ENCODE measurements at places on chromosomes 11 and 22.

DNA sequence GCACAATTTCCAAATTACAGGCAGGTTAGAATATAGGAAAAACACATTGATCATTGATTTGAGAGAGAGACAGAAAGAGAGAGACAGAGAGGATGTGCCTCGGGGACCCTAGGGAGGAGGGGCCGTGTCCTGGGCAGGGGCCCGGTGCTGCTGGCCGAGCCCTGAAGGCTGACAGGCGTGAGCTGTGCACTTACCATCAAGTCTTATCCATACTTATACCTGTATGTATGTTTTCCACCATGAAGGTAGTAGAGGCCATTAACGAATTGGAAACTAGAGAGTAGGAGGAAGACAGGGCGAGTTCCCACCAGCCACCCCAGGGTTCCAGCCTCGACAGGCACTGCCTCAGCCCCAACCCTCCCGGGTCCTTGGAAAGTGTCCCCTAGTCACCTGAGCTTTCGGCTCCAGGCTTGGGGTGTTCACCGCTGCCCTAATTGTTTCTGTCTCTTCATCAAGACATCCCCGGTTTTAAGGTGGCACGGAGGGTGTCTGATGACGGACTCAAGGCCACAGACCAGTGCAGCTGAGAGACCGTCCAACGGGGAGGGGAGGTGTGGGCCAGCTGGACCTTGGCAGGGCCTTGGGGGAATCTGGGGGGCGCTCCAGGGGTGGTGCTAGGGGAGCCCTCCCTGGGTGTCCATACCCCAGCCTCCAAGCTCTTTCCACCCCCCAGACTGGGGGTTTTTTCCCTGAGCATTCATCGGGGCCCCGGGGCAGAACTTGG lies 431.3 kb downstream of the TBC1D22A start:
- DNase-seq = no peak

GRCh38 chr11:27193434-27194225 lies 153.0 kb downstream of the BBOX1 start:
- no peak for DNase-seq

- no peak for DNase-seq
Measured at GRCh38 chr22:35445933-35446332, 46.0 kb downstream of the MCM5 start.

GRCh38 chr11:71962428-71963038 lies 33.7 kb downstream of the RNF121 start:
- DNase-seq = no peak

GRCh38 chr22:29798318-29798717 lies 31.1 kb downstream of the UQCR10 start:
- DNase-seq = no peak

- no peak for DNase-seq
Measured at GRCh38 chr11:12329797-12330196, 47.6 kb upstream of the PARVA start.

DNA sequence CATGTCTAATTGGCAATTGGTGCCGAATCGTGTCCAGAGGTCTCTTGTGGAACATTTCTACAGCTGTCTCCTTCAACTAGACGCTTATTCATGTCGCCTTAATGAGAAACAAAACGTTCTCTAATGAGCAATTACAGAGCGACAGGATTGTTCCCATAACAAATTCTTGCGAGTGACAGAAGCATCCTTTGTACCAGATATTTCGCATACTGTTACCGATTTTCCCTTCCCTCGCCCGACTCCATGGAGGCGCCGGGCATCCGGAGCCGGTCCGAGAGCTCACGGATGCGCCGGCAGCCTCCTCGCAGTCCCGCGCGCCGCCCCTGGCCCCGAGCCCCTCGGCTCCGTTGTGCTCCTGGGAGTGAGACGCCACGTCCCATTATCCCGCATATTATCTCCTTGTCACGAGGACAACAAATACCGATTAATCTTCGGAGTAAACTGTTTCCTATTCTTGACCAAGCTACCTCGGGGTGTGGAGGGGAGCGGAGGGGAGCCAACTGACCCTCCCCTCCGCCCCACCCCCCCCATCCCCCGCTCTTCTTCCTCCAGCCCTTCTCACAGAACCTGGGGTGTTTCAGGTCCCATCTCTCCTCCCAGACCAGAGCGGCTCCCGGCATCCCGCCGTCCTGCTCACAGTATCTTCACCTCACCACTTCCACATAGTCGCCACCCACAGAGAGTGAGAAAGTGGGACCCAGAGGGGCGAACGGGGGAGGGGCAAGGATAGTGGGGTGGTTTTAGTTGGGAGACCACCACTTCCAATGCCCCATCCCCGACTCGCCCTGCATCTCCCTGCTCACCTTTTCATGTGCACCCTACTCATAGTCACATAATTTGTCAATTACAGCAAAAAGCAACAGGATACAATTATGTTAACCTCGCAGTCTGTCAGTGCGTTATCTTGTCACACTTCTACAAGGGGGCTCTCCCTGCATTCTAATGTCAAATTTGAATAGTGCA lies 11.4 kb downstream of the PAX6 start:
- DNase-seq = no peak

- no peak for DNase-seq
Measured at GRCh38 chr11:75311858-75312288, 39.6 kb downstream of the ARRB1 start.

GRCh38 chr22:43828998-43829782 lies 17.1 kb upstream of the EFCAB6 start:
- no peak for DNase-seq

- no peak for DNase-seq
Measured at GRCh38 chr11:133560472-133560855, 28.2 kb upstream of the OPCML start.

GRCh38 chr22:46259374-46259773 lies 3.8 kb downstream of the PKDREJ start:
- DNase-seq = no peak

GRCh38 chr11:124823512-124824376 lies 23.5 kb upstream of the MSANTD2 start:
- no peak for DNase-seq

DNA sequence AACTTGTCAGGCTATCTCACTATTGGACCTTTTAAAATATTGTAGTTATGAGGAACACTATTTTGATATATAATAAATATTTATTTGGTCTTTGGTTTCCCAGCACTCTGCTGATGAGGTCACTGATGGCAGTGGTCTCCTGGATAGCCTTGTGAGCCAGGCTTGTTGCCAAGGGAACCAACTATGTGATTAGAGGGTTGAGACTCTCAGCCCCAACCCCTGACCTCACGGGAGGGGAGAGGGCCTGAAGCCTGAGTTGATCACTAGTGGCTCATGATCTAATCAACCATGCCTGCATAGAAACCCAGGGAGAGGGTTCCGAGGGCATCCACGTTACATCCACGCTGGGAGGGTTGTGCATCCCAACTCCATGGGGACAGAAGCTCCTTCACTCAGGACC lies 10.8 kb downstream of the PANX1 start:
- DNase-seq = no peak

DNA sequence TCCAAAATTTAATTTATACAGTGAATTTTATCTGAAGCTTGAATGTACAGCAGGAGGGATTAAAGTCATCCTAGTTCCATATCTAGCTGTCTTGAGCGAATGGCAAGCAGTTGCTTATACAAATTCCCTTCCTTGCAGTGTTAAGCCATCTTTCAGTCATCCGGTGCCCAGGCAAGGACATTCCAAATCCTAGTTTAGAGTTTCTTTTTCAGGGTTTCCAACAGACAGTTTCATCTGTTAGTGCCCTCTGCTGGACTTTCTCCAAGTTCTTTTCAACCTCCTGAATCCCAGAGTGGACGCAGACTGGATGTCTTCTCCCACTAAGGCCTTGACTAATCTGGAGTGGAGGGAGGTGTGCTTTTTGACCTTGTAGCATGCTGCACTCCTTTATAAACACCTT lies 45.4 kb downstream of the GRAMD1B start:
- no peak for DNase-seq

GRCh38 chr22:50727678-50728522 lies 10.1 kb upstream of the ACR start:
- no peak for DNase-seq

GRCh38 chr11:43868852-43869567 lies 11.6 kb upstream of the ALKBH3 start:
- DNase-seq = peak; percentile 12

- no peak for DNase-seq
Measured at GRCh38 chr11:82043316-82043715, 690.3 kb downstream of the FAM181B start.

- no peak for DNase-seq
Measured at GRCh38 chr11:63918507-63919191, 1.7 kb upstream of the RCOR2 start.

GRCh38 chr11:68036141-68036716 lies 2.6 kb upstream of the TCIRG1 start:
- no peak for DNase-seq

DNA sequence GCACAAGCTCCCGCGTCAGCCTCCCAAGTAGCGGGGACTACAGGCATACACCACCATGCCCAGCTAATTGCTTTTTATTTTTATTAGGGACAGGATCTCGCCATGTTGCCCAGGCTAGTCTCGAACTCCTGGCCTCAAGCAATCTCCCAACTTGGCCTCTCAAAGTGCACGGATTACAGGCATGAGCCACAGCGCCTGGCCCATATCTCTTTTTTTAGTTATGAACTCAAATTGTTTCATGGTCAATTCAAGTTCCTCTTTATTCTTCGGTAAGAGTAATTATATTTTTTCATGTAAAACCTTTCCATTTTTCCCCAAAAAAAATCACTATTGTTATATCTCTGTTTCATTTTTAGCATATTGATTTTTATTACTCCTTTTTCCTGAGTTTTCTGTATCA lies 25.5 kb downstream of the FCHSD2 start:
- no peak for DNase-seq

- no peak for DNase-seq
Measured at GRCh38 chr22:39318507-39319283, 728 bp downstream of the RPL3 start.

DNA sequence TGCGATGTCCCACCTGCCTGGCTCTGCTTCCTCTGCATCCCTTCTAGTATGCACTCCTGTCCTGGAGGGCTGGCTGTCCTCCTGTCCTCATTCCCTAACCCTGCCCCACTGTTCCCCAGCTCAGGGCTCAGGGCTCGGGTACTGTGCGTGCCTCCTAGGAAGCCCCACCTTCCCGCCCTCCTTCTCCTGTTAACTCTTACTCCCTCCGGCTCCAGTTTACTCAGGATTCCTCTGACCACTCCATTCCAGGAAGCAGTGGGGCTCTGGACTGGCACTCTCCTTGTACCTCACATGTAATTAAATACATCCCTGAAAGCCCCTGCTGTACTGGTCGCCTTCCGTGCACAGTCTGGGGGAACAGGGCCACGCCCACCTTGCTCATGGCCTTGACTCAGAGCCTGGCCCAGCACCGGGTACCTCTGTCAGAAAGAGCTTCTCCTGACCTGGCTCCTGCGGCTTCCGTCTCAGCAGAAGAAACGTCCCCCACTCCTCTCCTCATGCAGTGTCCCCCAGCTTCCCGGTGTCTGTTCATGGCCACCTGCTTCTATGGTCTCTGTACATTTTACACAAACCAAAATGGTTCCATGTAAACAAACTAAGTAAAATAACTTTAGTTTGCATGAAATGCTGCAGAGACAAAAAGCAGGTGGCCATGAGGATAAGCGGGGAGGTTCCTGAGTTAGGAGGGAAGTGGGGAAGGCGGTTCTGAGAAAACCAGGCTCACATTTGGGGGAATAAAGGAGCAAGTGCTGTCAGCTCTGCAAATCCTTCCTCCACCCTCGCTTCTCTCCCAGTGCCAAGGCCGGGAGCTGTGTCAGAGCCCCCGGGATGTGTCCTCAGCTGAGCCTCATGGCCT lies 445.9 kb downstream of the BRD1 start:
- DNase-seq = no peak

DNA sequence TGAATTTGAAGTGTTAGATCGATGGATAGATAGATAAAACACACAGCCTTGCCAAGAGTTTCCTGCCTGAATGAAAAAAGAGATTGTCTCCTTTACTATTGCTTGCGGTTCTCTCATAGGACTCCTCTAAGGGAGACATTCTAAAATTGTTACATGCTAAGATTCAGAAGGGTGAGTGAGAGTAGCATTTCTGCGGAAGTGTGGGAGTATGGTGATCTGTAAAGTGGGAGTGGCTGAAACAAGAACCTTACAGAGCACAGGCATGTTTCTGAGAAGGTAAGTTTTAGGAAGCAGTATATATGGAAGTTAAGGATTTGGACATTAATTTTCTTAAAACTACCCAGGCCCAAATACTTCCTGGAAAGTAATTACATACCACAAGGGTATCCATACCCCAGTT lies 139.6 kb downstream of the TRIM44 start:
- no peak for DNase-seq

- no peak for DNase-seq
Measured at GRCh38 chr11:3626250-3626960, 15.4 kb downstream of the ART5 start.

- peak; percentile 67 for DNase-seq
Measured at GRCh38 chr22:24402460-24403192, 24.8 kb upstream of the ADORA2A start.

DNA sequence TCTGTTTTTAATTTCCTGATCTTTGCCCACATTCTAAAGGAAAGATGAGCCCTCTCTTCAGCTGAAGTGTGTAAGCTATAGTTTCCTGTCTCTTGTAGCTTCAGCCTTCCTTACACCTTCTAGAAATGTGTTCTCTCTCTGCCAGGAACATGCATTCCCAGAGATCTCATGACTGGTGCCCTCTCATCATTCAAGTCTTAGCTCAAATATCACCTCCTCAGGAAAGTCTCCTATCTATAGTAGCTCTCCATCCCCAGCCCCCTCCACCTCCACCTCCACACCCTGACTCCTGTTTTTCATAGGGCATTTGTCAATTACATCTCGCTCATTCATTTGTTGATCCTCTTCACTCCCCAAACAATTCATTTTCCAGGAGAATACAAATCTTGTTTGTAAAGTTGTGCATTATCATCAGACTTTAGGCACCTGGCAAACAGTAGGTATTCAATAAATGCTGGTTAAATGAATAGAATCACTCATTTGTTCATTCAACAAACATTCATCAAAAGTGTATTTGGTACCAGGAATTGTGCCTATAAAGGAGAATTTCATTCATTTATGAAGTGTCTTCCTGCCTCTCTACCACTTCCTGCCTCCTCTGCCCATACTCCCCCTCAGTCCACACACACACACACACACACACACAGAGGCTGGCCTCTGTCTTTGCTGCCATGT lies 160.3 kb downstream of the BBOX1 start:
- DNase-seq = no peak

Data from AG09319 (cell line).